Epithelial cell of esophagus (primary cell): ENCODE measurements at places on chromosomes 3 and 15.

DNA sequence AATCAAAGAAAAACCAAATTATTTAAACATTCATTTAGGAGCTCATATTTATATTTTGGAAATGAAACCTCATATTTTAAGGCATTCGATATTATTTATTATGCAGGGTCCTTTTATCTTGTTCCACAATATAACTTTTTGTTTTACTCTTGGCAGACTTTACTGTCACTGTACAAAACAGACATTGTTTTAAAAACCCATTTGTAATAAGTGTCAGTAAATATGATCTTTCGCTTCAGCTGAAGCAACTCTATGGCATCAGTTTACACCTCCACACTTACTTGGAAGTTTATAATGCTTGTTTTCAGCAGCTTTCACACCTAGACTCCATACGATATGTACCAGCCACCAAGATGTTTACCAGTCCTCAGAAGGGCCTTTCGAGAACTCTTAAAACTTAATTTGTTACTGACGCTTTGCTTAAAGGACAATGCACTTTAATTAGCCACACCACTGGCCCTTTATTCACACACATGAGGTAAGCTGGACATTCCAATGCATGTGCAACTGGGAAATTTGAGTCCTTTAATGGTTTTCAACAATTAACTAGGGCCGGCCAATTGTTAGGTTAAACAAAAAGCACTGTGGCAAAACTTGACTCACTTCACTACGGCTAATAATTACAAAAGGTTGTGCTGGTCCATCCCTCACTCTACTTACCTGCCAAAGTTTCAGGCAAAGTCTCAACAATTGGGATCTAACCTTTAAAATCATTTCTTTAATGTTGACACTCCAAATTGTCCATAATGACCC, 16.7 kb downstream of the WWTR1 start:
- DNase-seq = no peak

DNA sequence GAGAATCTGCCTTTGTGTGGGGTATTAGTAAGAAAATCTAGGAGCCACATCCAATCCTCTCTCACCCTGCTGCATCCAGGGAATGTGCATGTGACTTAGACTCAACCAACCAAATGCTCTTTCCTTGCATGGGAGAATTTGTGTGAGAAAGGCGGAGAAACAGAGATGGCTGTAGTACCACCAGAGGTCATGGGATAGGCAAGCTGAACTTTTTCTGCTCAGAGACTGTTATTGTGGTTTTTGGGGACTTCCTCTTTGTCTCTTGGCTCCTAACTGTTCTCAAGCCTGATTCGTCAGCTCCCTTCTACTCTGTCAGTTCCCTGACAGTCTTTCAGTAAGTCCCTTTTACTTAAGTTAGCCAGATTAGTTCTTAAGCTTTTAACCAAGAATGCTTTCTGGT, 2.6 kb upstream of the ZSCAN2 start:
- DNase-seq = peak; percentile 21

DNA sequence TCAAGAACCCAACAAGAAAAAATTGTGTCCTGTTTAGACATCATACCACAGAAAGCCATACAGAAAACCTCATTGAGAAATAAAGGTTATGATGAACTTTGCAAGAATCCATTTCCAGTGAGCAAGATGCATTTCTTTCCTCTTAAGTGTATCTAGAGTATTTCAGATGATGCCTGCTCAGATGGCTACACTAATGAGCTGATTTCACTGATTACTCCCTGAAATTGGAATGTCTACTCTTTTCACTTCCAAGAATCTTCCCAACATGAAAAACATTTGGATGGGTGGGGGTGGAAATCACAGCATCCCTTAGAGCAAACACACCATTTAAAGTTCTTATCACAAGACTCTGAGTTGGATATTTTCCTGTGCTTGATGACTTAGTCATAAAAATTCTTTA, 41.4 kb upstream of the IL12A start:
- no peak for DNase-seq

DNA sequence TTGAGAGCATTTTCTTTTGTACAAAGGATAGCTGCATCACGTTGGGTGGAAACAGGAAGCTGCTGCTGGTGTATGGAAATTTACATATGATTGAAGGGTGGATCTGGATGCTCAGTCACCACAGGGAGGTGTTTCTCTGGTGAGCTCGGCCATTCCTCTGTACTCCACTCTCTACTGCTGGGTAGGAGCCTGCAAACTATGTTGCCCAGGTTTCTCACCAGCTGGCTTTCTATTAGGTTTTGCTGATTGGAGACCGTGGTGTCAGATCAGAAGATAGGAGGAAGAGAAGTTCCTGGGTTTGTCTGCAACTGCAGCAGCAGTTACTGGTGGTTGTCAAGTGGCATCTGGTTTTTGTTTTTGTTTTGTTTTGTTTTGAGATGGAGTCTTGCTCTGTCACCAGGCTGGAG, 61.7 kb downstream of the TAMM41 start:
- no peak for DNase-seq

DNA sequence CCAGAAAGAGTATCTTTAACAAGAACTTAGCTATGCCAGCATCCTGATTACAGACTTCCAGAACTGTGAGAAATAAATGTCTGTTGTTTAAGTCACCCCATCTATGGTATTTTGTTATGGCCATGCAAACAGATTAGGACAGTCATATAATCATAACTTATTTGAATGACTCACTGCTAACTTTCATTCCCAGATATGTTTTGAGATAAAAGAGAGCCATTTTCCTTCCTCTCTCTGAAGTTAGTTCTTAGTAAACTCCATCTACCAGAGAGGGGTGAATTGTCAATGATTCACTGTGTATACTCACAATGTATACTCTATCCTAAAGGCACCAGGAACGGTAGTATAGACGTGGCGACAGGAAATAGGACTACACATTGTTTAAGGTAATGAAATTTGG, 179.4 kb upstream of the DPH6 start:
- DNase-seq = peak; percentile 37

- no peak for DNase-seq
Measured at GRCh38 chr15:51966192-51966591, 5.4 kb downstream of the LEO1 start.

DNA sequence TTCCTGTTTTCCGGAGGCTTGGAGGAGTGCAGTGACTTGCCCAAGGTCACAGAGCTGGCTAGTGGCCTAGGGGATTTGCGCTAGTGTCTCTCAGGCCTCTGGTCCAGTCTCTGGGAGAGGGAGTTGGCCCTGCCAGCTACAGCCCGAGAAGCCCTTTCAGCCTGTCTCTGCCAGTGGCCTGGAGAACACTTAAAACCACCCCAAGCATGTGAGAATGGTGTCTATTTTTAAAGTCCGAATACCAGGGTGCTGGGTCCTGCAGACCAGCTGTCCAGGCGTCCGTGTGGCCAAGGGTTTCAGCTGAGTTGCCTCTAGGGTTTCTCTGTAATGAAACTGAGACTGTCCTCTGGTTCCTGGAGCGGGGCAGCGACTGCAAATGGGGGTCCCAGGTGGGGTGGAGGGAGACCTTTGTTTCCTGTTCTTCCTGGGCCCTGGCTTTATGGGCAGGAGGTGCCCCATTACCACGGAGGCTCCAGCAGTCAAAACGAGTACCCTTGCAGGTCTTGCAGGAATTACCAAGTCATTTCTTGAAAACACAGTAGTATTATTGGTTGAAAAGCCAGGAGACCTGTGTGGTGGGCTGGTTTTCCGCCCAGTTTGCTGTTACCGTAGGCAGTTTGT, 2.2 kb downstream of the CAND2 start:
- DNase-seq = no peak

DNA sequence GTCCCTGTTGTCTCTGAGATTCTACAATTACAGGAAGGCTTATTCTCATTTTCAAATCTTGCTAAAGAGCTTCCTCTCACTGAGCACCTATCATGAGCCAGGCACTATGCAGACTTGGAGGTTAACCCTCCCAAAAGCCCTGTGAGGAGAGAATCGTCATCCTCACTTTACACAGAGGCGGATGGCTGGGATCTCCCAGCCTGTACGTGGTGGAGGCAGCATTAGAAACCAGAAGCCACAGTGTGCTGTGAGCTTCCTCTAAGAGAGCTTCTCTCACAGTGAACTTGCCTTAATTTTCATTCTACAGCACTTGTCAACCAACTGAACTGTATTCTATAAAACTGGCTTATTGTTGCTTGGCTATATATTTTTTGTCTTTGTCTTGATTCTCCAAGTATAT, 6.1 kb upstream of the DGKG start:
- DNase-seq = no peak

- no peak for DNase-seq
Measured at GRCh38 chr3:14145670-14146380, 21.0 kb downstream of the TMEM43 start.

GRCh38 chr3:128491941-128492670, 895 bp downstream of the GATA2 start:
- DNase-seq = peak; percentile 22

GRCh38 chr3:120177151-120177550, 82.9 kb upstream of the GSK3B start:
- peak; percentile 94 for DNase-seq

DNA sequence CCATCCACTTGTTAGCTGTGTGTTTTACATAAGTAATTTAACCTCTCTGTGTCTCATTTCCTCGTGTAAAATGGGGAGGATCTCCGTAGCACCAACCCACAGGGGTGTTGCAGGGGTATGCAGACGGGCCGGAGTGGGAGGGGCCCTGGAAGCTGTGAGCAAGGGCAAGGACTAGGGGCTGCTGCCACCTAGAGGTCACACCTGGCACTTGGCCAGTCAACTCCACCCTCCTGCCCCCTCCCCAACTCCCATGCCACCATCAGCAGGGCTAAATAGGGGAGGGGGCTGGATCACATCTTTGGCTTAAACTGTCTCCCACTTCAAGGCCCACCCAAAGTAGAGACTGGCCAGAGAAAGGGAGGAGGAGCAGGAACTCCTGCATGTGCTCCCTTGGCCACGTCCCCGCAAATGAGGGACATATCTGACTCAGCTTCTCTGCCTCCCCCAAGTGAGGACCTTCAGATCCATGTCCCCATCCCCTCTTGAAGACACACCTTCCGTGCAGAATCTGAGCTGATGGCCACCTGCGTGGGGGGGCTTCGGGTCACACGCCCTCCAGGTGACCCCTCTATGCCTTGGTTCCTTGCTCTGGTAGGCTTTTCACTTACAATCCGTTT, 2.6 kb downstream of the CCDC9B start:
- DNase-seq = peak; percentile 73

GRCh38 chr3:16448639-16449070, 64.8 kb downstream of the RFTN1 start:
- peak; percentile 96 for DNase-seq

DNA sequence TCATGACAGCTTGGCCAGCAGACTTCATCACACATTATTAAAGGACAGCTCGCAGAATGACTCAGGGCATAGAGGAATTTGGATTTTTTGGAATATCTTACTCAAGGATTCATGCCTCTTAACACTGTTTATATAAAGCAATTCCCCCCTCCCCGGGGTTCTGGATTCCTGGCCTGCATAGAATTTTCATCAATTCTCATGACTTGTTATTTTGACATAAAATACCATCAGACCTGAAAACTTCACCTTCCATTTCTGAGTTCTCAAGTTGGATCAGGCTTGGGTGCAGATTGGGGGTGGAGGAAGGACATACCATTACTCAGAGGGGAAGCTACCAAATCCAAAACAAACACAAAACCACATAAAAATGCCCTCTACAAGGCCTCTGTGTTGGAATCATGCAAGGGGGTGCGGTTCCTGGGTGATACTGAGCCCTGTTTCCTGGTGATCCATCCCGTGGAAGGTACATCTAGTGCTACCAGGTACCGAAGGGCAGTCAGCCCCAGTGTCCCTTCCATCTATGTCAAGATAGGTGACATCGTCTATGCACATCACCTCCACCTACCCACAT, 95.3 kb downstream of the DAPK2 start:
- DNase-seq = peak; percentile 48

DNA sequence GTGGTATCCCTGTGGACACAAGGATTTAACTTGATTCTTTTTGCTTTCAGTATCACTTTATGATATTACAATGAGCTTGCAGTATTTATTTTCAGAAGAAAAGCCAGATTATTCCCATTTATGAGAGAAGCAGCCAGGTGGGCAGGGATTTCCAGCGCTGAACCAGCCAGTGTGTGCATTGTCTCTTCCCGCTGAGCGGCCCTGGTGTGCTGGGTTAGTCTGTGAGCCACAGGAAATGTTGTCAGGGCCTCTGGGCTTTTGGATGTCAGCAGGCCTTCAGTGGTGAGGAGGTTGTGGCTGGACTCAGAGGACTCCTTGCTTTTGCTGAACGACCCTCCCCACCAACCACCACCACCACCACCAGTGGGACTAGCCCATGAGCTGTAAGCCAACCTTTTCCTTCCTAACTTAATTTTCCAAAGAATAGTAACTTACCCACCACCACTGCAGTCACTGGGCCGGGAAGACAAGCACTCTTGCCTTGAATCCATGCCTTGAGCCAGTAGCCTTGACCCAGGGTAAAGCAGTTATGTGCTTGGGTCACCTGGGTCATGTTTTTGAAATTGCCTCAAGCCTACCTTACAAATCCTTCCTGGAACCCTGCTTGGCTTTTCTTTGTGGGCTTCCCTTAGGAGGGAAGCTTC, 33.1 kb downstream of the FLNB start:
- DNase-seq = peak; percentile 37

DNA sequence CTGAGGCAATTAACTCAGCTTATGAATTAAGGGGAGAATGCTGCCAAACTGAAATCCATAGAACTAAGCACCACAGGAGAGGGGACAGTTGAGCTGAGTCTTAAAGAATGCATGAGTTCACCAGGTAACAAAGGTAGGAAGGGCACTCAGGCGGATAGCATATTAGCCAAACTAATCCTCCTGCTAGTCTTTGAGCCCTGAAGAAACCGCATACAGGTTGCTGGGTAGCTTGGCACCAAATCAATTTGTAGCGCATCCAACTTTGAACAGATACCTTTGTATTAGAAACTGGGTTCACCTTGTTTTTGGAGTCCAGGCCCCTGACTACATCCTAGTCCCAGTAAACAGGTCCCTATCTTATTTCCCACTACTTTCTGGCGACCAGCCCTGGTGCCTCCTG, 93.7 kb downstream of the FRMD4B start:
- peak; percentile 54 for DNase-seq

- DNase-seq = peak; percentile 44
Measured at GRCh38 chr3:16849795-16850194, 35.0 kb upstream of the PLCL2 start.

DNA sequence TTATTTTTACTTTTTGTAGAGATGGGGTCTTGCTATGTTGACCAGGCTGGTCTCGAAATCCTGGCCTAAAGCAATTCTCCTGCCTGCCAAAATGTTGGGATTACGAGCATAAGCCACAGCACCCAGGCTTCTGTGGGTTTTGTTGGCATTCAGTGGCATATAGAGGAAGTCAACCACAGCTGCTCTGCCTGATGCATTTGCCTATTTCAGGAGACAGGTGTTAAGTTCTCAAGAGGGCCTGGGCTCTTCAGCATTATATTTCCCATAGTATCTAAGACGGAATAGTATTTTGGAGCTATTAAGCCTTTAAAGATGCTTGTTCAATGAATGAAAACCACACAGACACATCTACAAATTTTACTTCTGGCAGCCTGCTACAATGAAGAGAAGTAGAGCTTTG, 73.5 kb upstream of the CSPG5 start:
- no peak for DNase-seq
